Stomach (tissue), 19 donors: ENCODE measurements at places on chromosomes 3 and 15. TPM values are rescaled to one million over a fixed set of nuclear protein-coding genes. Genes with fewer than 3 reads are reported as not detected.
A peak's percentile ranks its signal among the peaks of the same experiment; 100 is the strongest.

The PLCB2 gene
- 12.5 TPM for total RNA-seq

The TMCO5A gene
- total RNA-seq = 1.4 TPM

The CEMIP gene
- total RNA-seq = 2.6 TPM

DNA sequence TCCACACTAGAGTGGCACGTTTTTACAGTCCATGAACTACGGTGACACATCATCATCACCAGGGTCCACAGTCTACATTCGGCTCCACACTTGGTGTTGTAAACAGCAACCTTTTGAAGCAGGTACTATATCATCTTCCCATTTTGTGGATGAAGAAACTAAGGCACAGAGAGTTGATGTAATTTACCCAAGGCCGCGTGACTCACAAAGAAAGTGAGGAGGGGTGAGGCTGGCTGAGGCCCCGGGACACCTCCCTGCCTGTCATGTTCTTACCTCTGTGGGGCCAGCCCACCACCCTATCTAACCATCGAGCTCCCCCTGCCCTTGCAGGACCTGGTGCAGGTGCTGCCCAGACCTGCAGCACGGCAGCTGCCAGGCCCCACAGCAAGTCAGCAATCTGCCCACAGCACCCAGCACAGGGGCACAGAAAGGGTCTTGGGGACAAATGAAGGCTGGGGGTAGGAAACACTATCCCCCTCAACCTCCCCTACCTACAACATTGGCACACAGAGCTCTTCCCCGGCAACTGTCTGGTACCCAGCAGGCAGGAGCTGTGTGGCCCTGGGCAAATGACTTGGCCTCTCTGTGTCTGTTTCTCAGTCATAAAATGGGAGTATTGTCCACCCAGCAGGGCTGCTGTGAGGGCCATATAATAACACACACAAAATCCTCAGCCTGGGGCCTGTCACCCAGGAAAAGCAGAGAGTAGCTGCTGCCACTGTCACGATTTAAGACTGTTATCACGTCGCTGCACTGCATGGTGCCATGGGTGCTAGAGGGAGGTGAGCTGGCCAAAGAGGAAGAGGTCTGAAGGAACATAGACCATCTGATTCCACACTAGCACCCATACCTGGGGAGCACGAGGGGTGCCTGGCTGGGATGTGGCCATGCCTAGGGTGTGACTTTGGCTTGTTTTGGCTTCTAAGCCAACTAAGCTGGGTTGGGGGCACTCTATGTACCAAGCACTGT, 115.1 kb downstream of the IQSEC1 start:
- no peak overlapping the region for H3K27ac ChIP-seq
- no peak for DNase-seq
- peaks cover 91% of the 10 kb centered on the region for H3K4me1 ChIP-seq
- no peak overlapping the region for H3K4me3 ChIP-seq
- H3K27me3 ChIP-seq = no peaks in the 10 kb centered on the region

DNA sequence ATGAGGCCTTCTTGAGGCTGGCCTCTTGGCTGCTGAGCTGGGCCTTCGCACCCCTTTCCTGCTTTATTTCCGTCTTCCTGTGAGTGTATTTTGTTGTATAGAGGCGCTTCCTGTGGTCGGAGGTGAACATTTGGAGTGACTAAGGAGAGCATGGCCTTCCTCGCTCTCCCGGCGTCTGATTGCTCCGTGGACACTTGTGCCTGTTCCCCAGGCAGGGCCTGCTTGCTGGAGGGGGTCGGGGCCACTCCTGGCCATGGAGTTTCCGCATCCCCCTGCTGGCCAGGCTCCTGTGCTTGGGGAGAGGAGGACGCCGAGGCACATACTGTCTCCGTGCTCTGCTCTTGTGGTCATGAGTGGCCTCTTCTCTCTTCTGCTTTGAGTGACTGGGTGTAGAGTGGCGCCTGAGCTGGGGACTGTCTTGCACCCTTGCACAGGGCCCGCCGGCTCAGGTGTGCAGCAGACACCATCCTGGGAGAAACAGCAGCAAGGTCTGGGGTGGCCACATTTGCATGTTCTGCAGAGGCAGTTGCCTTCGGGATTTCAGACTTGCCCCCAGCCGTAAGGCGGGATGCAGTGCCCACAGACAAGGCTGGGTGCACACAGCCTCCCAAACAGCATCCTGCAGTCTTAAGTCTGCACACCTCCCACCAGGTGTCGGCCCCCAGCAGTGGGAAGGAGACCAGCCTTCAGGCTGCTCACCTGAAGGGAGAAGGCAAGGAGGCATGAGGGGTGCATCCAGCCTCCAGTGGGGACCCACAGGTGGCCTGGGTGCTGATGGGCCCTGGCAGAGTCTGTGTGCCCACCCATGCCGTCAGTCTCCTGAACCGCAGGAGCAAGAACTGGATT, 16.4 kb downstream of the KLF13 start:
- peaks cover 78% of the 10 kb centered on the region for H3K4me1 ChIP-seq
- no peak overlapping the region for H3K4me3 ChIP-seq
- peak overlapping the region; percentile 72 for H3K27ac ChIP-seq
- H3K27me3 ChIP-seq = no peaks in the 10 kb centered on the region

- H3K4me3 ChIP-seq = no peak overlapping the region
- H3K36me3 ChIP-seq = peaks cover 7% of the 10 kb centered on the region
- no peaks in the 10 kb centered on the region for H3K27me3 ChIP-seq
- peaks cover 6% of the 10 kb centered on the region for H3K4me1 ChIP-seq
Observed at GRCh38 chr3:125440559-125440955, 65.4 kb upstream of the ZNF148 start.

GRCh38 chr15:79948761-79949160, 22.2 kb downstream of the BCL2A1 start:
- no peaks in the 10 kb centered on the region for H3K4me1 ChIP-seq
- DNase-seq = no peak
- H3K36me3 ChIP-seq = no peaks in the 10 kb centered on the region
- no peaks in the 10 kb centered on the region for H3K27me3 ChIP-seq
- H3K27ac ChIP-seq = no peak overlapping the region
- H3K4me3 ChIP-seq = no peak overlapping the region

DNA sequence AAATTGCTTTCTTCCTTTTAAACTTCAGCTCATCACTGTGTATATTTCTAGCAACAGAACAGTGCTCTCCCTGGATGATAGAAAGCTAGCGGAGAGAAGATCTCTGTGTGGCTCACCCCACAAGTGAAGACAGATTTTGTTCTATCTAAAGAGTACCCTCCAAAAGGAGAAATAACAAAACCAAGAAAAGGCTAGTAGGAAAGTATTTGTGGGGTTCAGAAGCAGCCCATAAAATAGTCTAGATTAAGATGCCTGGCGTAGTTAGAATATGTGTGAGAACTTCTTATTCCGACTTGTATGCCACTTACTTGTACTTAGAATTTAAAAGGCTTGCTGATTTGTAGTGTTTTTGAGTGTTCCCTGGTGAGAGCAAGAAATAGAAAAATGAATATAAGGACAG, 214.9 kb upstream of the IL12A start:
- no peaks in the 10 kb centered on the region for H3K27me3 ChIP-seq
- DNase-seq = no peak
- H3K36me3 ChIP-seq = no peaks in the 10 kb centered on the region
- no peak overlapping the region for H3K4me3 ChIP-seq
- H3K27ac ChIP-seq = peak overlapping the region; percentile 80

GRCh38 chr3:152977366-152977765, 142.4 kb downstream of the P2RY1 start:
- H3K27ac ChIP-seq = no peak overlapping the region
- no peaks in the 10 kb centered on the region for H3K36me3 ChIP-seq
- H3K4me3 ChIP-seq = no peak overlapping the region
- no peak for DNase-seq
- H3K27me3 ChIP-seq = no peaks in the 10 kb centered on the region
- no peaks in the 10 kb centered on the region for H3K4me1 ChIP-seq

DNA sequence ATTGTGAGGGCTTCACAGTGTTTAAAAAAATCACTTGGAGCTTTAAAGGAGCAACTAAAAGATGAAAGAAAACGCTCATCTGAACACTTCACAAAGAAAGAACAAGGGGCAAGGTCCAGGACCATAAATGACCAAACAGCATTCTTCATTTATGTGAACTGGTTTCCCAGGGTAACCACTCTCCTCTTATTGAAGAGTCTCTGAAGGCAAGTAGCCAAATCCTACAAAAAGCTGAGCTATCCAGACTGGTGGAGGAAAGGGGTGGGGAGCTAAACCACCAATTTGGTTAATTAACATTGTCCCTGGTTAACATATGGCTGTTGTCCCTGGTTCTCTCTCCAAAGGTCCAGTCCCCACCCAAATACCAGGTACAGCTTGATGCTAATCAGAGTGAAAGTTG, 58.1 kb downstream of the OSBPL10 start:
- no peak for DNase-seq
- no peak overlapping the region for H3K4me3 ChIP-seq
- H3K27me3 ChIP-seq = no peaks in the 10 kb centered on the region
- no peaks in the 10 kb centered on the region for H3K4me1 ChIP-seq
- H3K36me3 ChIP-seq = no peaks in the 10 kb centered on the region
- no peak overlapping the region for H3K27ac ChIP-seq

- no peaks in the 10 kb centered on the region for H3K36me3 ChIP-seq
- H3K27me3 ChIP-seq = no peaks in the 10 kb centered on the region
- no peak overlapping the region for H3K4me3 ChIP-seq
- no peak overlapping the region for H3K27ac ChIP-seq
- DNase-seq = no peak
Observed at GRCh38 chr3:118587847-118588246, 446.8 kb downstream of the IGSF11 start.

DNA sequence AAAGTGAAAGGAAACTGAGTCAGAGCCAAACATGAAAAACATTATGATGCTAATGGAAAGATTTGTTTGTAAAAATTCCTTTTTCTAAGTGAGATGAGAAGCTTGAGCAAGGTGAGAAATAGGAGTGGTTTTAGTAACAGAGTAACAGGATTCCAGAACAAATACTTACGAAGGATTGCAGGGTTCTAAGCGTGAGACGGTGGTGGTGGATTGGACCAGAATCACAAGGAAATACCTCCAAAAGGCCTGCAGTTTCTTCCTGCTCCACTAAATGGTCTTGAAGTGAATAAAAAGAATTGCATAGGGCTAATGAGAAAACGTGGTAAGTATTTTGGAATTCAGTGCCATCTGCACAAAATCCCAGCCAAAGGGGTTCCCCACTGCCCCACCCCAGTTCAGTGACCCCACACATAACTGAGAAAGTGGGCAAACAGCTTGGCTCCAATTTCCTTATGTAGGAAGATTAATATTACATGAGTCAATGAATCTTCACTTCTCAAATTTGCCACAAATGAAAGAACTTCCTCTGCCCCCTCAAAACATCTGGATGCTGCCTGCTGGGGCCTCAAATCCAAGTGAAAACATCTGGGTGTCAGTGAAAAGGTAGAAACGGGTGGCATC, 283.8 kb upstream of the NR2F2 start:
- H3K36me3 ChIP-seq = no peaks in the 10 kb centered on the region
- DNase-seq = no peak

DNA sequence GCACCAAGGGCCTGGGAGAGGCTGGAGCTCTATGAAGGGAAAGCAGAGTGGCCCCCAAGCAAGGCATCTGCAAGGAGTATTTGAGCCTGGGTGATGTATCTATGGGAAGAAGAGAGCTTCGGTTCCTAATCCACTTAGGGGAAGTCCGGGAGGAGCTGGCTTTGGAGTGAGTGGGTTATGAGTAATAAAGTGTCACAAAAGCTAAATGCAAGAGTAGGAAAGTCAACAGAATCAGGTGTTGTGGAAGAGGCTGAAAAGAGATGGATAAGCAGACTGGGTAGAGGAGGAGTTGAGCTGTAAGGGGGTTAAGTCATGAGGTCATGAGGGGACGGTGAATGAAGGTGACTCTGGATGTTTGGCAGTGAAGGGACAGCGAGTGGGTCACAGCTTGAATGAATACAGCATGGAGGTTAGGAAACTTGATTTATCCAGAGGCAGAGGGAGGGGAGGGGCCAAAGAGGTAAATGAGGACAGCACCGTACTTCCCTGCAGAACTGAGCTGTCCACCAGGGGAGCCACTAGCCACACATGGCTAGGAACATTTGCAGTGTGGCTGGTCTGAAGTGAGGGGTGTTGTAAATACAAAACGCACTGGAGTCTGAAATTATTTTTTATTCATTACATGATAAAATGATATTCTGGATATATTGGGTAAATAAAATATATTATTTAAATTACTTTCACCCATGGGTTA, 83.3 kb downstream of the ADCY5 start:
- H3K27ac ChIP-seq = peak overlapping the region; percentile 44
- H3K4me3 ChIP-seq = no peak overlapping the region
- no peaks in the 10 kb centered on the region for H3K36me3 ChIP-seq
- H3K4me1 ChIP-seq = peaks cover 21% of the 10 kb centered on the region

DNA sequence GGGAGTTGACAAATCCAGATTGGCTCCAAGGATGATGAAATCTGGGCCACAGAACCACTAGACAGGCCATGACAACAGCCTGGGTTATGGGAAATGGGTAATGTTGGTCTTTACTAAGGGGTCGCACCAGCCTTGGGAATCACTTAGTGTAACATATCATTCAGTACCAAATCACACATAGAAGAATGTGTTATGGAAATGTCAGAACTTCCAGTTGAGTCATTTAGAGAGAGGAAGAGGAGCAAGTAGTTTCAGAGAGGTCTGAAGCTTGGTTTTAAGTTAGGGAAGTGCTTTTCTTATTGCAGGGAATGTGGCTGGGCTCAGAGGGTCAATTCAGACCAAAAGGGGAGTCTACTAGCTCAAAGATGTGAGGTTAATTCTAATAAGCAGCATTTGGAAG, 241.6 kb upstream of the ZPLD1 start:
- H3K4me3 ChIP-seq = no peak overlapping the region
- H3K27me3 ChIP-seq = no peaks in the 10 kb centered on the region
- no peaks in the 10 kb centered on the region for H3K36me3 ChIP-seq
- peaks cover 29% of the 10 kb centered on the region for H3K4me1 ChIP-seq
- no peak overlapping the region for H3K27ac ChIP-seq

DNA sequence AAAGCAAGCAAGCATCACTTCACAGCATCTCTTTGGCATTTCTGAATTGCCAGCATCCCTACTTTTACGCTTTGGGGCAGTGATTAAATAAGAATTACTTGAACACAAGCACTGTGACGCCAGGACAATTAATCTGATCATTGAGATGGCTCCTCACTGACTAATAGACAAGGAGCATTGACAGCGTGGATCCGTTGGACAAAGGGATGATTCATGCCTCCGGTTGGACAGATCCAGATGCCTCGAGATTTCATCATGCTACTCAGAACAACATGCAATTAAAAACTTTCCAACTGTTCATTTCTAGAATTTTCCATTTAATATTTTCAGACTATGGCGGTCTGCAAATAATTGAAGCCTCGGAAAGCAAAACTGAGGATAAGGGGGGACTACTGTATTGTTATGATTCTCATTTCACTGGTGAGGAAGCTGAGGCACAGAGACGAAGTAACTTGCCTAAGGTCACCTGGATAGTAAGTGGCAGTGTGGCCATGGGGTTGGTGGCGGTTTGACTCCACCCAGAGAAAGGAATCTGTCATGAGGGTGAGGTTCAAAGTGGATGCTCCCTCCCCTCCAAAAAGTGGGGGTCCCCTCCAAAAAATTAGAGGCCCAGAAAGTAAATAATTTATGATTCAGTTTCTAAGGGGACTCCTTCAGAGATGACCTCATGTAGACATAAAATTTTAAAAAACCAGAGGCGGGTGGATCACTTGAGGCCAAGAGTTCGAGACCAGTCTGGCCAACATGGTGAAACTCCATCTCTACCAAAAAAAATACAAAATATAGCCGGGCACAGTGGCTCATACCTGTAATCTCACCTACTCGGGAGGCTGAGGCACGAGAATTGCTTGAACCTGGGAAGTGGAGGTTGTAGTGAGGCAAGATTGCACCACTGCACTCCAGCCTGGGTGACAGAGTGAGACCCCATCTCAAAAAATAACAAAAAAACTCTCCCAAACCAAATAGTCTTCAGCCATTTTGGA, 12.3 kb upstream of the PGPEP1L start:
- H3K4me1 ChIP-seq = peaks cover 4% of the 10 kb centered on the region
- no peak overlapping the region for H3K27ac ChIP-seq
- no peaks in the 10 kb centered on the region for H3K36me3 ChIP-seq
- H3K4me3 ChIP-seq = no peak overlapping the region
- DNase-seq = no peak
- peaks cover 6% of the 10 kb centered on the region for H3K27me3 ChIP-seq
